ENCODE measurements at places on chromosomes 12 and 14.

GRCh38 chr12:52151837-52152783, 39.7 kb downstream of the KRT80 start:
- peak; percentile 36 for DNase-seq

GRCh38 chr12:2553388-2554126, 241.2 kb upstream of the FKBP4 start:
- no peak for DNase-seq

DNA sequence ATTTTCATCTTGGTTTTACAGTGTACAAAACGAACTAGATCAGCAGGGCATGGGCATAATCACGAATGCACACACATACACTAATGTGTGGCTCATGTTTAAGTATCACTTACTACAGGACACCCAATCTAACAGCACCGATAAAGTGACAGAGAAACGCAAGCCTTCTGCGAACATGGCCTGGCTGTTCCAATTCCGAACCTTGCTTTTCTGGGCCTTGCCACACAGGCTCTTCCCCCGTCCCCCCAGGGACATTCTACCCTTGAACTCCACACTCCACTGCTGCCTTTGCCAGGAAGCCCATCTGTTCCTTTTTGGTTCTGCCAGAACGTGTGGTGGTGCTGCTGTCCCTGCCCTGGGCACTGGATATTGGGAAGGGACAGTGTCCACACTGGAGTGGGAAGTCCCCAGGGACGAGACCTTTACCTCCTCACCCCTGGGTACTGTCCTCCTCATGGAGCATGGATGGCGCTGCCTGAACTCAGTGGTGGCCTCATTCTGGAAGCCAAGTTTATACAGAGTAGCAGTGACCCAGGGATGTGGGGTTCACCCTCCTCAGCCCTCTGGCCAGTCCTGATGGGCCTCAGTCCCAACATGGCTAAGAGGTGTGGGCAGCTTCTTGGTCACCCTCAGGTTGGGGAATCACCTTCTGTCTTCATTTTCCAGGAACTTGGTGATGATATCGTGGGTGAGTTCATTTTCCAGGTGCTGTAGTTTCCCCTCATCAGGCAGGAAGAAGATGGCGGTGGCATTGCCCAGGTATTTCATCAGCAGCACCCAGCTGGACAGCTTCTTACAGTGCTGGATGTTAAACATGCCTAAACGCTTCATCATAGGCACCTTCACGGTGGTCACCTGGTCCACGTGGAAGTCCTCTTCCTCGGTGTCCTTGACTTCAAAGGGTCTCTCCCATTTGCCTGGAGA, 7.9 kb downstream of the SERPINA1 start:
- no peak for DNase-seq

DNA sequence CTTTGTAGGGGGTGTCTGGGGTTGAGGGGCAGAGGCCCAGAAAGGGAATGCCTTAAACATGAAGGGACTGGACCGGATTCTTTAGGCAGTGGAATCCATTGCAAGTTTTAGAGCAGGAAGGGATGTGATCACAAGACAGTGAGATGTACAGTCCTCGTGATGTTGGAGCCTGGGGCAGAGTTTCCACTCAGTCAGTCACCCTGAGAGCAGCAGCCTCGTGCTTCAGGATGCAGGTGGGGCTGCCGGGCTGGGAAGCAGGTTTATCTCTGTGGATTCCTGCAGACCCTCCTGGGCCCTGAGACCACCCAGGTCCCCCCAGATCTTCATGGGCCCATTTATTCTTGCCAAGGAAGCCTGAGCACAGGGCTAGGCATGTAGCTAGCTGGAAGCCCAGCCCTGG, 38.5 kb downstream of the RIN3 start:
- no peak for DNase-seq

DNA sequence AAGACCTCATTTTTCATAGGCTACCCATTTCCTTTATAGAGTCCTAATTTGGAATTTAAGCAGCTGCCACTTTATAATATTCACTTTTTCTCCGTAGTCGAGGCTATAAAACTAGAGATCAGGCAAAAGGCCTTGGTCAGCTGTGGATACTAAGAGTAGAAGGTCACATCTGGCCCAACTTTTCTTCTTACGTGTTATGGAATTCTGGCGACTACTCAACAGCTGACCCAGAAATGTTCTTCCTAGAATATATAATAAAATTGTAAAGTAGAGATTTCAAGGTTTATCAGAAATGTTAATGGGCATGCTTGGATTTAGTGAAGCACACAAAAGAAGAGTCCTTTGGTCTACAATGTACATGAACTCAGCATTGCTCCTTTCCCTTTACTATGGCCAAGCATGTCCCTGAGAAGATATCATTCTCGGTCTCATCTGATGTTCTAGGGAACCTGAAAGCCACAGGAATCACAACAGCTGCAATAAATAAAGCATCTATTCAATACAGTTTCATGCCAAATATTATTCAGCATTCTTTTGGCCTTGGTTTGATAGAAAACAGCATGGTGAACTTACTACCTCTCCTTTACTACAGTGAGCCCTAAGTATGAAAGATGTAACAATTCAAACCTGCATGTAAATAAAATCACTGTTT, 261.4 kb upstream of the NPAS3 start:
- DNase-seq, result no peak

DNA sequence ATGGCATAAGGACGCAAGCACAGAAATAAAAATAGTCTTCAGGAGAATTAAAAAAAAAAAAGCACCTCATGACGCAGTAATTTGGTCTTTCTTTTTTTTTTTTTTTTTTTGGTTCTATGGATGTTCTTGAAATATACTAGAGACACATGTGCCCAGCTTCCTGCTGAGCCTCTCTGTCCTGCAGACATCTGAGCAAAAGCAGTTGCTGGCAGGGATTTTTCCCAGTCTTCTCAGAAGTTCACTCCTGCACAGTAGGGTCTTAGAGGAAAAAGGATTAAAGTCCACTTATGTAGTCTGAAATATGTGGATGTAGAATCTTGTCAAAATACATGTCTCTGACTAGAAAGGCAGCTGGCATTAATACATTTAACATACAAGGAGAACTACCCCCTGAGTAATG, 1888.1 kb upstream of the SEL1L start:
- no peak for DNase-seq

- DNase-seq, result no peak
Measured at GRCh38 chr12:42757624-42758119, 168.1 kb upstream of the PRICKLE1 start.

DNA sequence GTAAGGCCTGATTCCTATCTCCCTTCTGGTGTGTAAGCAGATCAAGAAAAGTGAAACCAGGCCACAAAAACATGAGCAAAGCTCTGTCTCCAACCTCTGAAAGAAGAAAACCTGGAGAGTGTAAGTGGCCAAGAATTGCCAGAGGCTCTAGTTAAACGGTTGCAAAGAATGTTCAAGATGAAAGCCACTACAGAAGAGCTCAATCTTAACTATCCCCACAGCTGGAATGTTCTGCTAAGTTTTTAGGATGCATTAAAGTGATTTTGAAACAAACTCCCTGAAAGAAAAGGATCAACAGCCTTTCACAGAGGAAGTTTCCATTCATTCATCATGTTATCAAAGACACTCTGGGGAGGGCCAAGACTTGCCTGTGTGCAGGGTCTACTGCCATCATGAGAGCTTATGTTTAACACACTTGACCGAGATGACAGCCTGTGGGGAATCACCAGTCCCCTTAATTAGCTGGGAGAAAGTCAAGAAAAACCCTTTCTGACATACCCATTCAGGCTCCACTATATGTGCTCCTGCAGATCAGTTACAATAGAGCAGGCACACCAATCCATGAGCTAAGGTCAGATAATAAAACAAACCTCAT, 128.0 kb upstream of the OVCH1 start:
- DNase-seq, result no peak

DNA sequence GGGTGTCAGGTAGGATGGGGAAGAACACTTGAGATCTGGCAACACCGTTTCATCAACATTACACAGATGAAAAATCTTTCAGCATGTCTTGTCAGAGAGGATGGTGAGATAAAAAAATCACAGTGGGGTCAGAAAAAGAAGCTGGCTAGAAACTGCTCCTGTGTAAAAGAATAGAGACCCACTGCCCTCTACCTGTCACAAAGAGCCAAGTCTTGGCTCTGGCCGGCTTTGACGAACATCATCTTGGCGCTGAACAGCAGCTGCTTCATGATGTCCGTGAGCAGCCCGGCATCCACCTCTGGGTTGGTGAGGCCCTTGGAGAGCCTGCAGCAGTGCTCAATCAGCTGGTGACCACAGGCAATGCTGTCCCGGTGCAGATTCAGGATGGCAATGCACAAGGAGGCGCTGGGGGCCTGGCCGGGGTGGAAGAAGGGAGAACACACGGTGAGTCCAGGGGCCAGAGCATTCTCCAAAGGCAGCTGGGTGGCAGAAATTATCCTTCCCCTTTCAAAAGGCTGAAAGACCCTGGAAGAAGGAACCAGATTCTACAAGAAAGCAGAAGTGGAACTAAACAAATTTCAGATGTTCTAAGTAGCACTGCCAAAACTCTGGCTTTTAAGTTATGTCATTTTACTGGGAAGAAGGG, 50.2 kb downstream of the ZFYVE26 start:
- no peak for DNase-seq

GRCh38 chr12:113233967-113234366, 12.7 kb downstream of the TPCN1 start:
- DNase-seq, result no peak

DNA sequence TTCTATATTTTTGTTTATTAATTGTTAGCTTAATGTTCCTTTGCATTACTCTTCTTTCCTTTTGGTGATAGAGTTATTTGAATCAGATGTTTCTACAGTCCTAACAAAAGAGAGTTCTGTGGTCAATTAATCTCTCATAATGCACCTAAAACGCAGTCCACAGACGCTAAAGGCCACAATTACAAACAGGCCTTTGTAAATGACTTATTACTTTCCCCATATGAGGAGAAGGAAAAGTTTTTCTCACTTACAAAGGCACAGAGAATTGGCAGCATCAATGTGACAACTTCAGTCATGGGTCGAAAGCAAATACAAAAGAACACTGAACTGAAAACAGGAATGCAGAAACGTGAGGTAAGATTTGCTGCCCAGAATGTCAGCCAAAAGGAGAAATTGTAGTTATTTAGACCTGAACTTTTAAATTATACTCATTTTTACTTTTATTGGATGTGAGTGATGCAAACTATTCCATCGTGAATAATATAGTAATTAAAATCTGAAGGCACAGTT, 142.0 kb upstream of the SYT10 start:
- no peak for DNase-seq

DNA sequence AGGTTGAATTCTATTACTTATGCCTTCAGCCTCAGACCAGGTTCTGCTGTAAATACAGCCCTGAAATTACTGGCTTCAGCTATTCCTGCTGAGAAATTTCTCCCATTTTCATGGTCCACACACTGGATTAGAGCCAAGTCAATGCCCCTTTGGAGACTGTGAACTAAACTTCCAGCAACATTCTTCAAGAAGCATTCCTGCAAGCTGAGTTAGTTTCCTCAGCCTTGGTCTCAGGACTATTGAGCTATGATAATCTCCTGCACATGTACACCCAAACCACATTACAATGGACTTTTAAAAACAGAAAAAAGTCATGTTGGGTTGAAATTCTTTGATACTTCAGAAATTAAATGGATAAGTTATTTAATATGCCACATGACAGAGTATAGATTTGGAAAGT, 58.0 kb upstream of the AVPR1A start:
- no peak for DNase-seq

DNA sequence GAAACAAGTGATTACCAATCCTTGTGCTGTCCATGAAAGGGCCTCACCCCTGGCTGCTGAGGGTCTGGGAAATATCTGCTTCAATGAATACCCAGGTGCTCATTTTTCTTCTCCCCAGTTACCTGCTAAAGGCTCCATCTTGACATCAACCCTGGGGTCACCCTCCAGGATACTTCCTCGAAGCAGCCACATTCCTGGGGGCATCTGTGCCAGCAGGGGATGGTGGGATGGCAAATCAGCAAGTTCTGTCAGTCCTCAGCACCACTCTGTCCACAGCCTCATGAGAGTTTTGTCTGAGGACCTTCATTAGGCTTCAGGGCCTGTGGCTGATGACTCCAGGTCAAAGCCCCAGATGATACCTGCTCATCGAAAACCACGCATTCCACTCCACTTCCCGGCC, 124.8 kb downstream of the ZFP36L1 start:
- no peak for DNase-seq

- no peak for DNase-seq
Measured at GRCh38 chr14:76710056-76711010, 50.9 kb upstream of the VASH1 start.

- DNase-seq, result no peak
Measured at GRCh38 chr12:122293081-122293480, 26.8 kb upstream of the VPS33A start.

Data from activated naive CD4-positive, alpha-beta T cell (primary cell).